ENCODE measurements at places on chromosomes 3 and 15.

- no peak for DNase-seq
These were observed 625.8 kb upstream of the BCHE start for GRCh38 chr3:166462891-166463470.

- no peak for DNase-seq
These were observed 41.1 kb downstream of the TNFAIP8L3 start for GRCh38 chr15:51053571-51053970.

DNA sequence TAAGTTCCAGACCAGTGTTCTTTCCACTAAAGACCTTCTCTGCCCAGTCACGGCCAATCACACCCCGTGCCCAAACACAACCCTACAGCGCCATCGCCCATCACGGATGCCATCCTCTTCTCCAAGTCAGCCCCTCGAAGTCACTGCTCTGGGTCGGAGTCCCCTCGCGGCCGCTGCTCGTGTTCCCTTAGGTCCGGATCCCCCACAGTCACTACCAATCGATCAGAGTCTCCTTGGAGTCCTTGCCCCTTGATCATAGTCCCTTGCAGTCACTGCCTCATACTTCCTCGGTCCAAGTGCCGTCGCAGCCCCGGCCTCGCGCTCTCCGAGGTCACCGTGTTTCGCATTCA lies 461 bp downstream of the PCYT1A start:
- peak; percentile 36 for DNase-seq

GRCh38 chr15:52423852-52424251 lies 104.8 kb downstream of the MYO5A start:
- no peak for DNase-seq

- DNase-seq, result no peak
These were observed 36.5 kb downstream of the FSIP1 start for GRCh38 chr15:39746176-39746575.

DNA sequence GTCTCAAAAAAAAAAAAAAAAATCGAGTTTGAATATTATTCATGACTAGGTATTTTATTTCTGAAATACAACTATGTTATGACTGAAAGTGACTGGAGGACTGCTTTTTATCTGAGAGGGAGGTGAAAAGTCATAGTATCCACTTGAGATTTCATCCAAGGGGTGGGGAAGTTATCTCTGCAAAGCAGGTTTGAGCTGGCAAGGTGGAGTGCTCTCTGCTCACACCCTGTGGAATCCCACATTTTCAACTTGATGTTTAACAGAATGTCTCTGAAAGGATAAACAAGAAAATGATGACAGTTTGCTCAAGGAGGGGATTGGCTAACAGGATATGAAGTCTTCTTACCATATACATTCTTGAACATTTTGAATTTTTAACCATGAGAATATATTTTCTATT lies 27.3 kb upstream of the SEC62 start:
- DNase-seq, result no peak

DNA sequence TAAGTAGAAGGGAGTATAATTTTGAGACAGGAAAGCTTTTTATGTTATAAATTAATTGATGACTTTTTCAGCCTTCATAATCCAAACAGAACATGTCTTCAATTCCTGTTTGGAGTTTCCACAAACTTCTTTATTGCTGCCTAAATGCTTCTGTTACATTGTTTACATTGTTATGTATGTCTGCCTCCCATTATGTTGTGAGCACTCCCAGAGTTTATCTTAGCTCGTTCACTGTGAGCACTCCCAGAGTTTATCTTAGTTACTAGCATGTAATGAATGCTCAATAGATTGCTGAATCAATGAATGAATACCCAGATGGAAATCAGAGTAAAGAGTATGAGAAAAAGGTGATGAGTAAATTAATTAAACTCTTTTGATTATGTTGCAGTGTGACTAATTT lies 1178.0 kb downstream of the ROBO1 start:
- no peak for DNase-seq

DNA sequence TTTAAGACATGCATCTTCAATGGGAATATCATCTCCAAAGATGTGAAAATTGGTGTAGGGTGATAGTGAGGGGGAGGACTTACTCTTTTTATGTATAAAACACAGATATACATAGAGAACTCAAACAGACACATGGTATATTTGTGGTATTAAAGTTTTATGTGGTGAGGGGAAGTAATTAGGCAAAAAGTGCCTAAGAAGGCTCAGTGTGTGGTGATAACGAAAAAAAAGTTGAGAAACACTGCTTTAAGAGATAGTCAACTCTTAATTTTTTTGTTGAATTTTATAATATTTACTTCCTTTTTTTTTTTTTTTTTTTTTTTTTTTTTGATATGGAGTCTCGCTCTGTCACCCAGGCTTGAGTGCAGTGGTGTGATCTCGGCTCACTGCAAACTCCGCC lies 174.2 kb upstream of the FRMD4B start:
- DNase-seq, result no peak

- DNase-seq, result no peak
These were observed 283.9 kb downstream of the GRM7 start for GRCh38 chr3:7144697-7145308.

GRCh38 chr3:144031938-144032337 lies 60.3 kb downstream of the DIPK2A start:
- no peak for DNase-seq

DNA sequence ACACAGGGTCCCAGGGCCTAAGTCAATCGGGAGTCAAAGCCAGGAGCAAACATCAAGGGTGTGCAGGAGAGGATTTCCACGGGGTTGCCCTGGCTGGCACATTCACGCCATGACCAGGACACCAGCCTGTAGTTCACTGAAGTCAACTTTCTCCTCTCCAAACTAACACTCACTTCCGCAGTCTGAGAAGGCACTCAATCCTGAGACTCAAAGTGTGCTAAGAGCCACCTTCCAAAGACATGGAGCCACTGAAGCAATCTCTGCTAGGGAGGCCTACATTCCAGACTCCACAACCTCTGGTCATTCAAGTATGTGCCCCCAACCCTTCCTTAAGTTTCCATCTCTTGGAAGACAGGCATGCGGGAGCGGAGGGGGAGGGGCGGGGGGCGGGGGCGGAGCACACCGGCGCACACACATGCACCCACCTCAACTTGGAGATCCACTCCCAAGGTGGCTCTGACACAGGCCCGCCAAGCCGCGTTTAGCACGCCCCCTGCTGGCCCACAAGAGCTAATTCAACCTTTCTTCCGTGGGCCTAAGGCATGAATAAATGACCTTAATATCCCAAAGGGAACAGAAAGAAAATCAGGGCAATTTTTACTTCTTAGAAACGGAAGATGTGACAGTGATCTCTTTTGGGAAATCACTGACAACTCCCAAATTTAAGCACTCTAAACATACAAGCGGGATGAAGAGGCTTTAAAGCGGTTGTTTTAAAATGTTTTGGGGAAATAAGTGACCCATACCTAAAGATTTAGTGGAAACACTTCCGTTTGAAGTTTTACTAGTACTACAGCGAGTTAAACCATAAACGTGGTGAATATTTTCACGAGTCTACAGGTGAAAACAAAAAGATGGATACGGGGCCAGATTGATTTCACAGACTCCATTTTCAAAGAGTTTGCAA lies 162.5 kb upstream of the CHRNA7 start:
- DNase-seq, result peak; percentile 21

- DNase-seq, result no peak
These were observed 6.2 kb upstream of the PAK6 start for GRCh38 chr15:40232625-40233070.

DNA sequence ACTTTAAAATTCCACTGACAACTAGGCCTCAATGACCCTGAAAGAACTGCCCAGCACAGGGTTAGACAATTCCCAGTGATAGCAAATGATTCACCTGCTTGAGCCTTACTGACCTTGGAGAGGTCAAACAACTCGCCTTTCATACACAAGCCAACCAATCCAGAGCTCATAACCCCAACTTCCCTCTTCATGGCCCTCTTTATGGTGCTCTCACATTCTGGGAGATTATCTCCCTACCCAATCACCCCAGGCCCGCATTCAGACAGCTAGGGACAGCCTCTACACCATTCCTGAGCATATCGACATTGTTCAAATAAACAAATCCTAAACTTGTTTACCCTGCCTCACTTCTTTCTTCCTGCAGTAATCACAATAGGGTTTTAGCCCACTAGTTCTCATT lies 32.2 kb upstream of the COLQ start:
- DNase-seq, result no peak

DNA sequence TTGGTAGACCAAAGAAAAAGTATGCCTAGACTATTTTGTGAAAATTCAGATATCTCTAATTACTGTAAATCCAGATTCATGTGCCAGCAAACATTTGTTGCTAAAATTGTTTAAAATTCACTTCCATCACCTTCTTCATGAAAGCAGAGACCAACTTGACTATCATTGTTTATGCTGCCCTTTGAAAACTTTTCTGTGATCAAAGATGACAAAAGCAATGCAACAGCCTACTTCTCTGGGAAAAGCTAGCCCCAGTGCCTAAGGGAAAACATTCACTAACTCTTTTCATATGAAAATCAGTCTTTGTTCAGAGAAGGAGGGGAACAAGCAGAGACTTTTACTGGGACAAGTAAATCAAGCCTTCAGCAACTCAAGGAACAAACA lies 178.0 kb upstream of the P2RY1 start:
- DNase-seq, result no peak

DNA sequence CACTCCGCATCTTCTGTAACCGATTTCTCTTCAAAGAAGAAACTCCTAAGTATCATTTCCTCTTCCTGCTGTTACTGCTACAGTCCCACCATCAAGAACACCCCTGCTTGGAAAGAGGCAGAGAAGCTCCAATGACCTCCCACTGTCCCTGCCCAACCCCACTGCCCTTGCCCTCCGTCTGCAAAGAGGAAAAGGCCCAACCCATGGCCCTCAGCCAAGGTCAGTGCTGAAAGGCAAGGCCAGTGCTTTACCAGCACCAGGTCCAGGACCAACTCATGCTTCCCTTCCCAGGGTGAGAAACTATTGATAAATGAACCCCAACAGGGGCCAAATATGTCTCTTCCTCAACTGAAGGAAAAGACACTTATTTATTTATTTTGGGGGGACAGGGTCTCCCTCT lies 22.5 kb downstream of the FAM240A start:
- DNase-seq, result no peak

GRCh38 chr15:59399465-59400102 lies 26.9 kb upstream of the MYO1E start:
- DNase-seq, result no peak

DNA sequence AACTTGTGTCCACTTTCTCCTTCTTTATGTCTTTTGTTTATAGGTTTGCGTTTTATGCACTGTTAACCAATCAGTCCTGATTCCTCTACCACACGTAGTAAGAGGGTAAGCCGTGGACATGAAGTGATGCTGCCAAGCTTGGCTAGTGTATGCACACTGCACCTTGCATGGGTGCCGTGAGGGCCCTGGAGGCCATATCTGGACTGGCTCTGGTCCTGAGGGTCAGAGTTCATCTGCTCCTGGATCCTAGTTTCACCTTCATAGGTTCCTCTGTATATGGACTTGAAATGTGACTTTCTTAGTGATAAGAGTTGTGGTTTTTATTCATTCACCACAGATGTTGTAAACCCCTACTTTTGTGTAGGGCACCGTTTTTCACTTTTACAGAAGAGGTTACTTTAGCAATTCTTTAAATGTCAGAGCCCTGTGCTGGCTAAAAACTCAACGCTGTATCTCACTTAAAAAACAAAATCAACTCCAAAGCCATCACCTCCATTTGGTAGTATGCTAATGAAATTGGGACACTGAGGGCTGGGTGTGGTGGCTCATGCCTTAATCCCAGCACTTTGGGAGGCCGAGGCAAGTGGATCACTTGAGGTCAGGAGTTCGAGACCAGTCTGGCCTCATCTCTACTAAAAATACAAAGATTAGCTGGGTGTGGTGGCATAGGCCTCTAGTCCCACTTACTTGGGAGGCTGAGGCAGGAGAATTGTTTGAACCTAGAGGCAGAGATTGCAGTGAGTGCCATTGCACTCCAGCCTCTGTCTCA lies 22.9 kb downstream of the SIAH2 start:
- DNase-seq, result no peak

- no peak for DNase-seq
These were observed 491.7 kb upstream of the AGTR1 start for GRCh38 chr3:148205977-148206376.

DNA sequence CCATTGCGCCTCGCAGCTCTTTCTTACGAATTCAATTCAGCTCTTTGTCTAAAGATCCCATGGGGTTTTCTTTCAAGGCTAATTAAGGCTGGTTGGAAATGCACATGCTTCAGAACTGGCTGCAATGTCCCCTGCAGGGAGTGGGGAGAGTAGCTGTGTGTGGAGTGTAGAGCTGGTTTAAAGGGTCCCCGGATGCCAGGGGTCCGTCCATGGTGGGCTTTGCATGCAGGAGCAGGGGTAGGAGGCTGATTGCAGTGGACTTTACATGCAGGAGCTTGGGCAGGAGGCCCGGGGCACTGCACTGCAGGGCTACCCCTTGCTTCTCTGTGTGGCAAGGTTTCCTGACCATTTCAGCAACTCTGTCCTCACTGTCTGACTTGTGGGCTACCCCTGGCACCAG lies 261.6 kb upstream of the LYSMD4 start:
- DNase-seq, result no peak

GRCh38 chr3:153979418-153980251 lies 141.6 kb upstream of the ARHGEF26 start:
- DNase-seq, result no peak

GRCh38 chr15:65827065-65827464 lies 35.0 kb upstream of the DENND4A start:
- no peak for DNase-seq

DNA sequence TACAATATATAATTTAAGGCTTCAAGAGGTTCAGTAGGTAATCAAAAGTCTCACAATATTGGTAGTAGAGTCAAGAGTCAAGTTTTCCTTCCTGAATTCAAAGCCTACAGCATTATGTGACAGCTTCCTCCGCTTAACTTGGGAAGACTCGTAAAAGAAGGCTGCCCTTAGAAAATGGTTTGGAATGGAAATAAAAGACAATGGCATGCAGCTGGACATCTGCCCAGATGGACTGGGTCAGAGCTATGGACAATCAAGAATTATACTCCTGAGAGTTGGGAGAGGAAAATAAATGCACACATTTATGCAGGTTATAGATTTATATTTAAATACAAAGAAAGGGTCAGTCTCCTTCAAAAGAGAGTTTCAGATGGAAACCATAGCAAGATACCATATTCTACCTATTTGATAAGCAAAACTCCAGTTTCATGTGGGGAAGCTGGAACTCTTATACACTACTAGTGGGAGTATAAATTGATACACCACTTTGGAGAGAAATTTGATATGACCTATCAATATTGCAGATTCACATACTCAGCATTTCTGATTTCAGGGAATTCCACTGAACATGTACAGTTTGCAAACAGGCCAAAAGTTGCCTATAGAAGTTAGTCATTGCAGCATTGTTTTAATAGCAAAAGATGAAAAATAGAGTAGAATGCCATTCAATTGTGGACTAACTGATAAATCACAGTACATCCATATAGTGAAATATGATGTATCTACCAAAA lies 6.1 kb downstream of the CRYBG3 start:
- DNase-seq, result no peak

DNA sequence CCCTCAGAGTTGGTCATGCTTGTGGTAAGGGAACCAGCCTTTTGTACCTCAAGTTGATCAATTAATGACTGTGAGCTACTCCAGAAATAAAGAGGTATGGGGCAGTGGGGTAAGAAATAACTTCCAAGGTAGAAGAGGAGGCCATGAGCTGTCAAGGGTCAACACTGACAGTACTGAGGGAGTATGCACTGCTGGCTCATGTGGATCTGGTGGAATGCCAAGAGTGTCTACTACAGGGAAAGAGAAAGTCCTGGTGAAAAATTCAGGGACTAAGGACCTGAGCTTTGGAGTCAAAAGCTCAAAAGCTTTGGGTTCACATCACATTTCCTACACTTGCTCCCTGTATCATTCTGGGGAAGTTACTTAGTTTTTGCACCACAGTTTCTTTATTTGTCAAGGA lies 154.9 kb downstream of the SEMA6D start:
- no peak for DNase-seq

Data from bone marrow (tissue), 2 donors.